Activated T-cell treated with anti-CD3 and anti-CD28 coated beads, Interleukin-2, amount 50 U/mL, for 24 hours (primary cell): ENCODE measurements at places on chromosomes 12 and 14.

GRCh38 chr14:95943699-95944098, 67.1 kb downstream of the TUNAR start:
- peaks cover 39% of the 10 kb centered on the region for H3K27me3 ChIP-seq
- no peaks in the 10 kb centered on the region for H3K4me1 ChIP-seq
- DNase-seq: no peak
- no peak overlapping the region for H3K4me3 ChIP-seq
- H3K36me3 ChIP-seq: no peaks in the 10 kb centered on the region

DNA sequence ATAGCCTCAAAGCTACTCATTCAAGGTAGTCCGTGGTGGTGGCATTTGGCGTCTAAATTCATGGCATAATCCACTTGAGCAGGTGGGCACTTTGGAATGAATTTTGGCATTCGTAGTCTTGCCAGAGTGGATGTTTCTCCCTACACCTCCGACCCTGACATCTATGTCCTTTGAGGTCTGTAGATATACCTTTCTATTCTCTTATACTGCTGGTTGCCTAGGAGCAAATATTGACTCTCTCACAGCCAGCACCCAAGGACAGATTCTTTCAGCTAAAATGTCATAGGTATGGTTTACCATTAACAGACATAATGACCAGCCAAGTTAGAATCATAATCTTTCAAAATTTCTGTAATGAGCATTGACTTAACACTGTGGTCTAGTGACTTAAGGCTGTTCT, 47.4 kb upstream of the FLRT2 start:
- no peak for DNase-seq
- H3K27me3 ChIP-seq: no peaks in the 10 kb centered on the region
- no peak overlapping the region for H3K4me3 ChIP-seq
- no peaks in the 10 kb centered on the region for H3K36me3 ChIP-seq

GRCh38 chr14:73491256-73492042, 716 bp downstream of the RIOX1 start:
- peaks cover 50% of the 10 kb centered on the region for H3K36me3 ChIP-seq
- peaks cover 54% of the 10 kb centered on the region for H3K4me1 ChIP-seq
- no peaks in the 10 kb centered on the region for H3K27me3 ChIP-seq
- H3K4me3 ChIP-seq: peak overlapping the region; percentile 85
- H3K27ac ChIP-seq: peak overlapping the region; percentile 63
- DNase-seq: peak; percentile 79

DNA sequence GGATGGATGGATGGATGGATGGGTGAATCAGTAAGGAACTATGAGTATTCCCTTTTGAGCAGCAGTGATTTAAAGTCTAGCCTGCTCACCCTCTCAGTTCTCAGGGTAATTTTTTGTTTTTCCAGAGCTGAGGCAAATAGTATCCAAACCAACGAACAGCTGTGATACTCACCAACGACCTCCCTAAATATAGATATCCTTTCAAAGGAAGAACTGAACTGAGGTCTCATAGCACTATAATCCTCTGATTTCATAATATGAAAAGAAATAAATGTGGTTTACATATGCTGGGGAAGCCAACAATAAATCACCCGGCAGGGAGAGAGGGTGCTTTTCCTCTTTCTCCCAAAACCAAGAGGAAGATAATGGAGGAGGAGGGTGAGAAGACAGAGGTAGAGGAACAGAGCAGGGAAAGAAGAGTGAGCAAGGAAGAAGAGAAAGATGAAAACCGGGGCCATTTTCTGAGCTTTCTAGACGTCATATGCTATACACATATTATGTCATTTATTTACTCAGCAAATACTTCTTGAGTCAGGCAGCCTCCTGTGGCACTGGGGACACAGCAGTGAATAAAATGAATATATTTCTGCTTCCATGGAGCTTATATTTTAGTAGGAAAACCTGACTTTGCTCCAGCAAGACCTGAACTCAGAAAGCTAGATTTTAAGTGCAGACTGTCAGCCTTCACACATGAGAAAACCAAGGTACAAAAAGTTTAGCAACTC, 710.7 kb upstream of the TBX3 start:
- H3K4me3 ChIP-seq: no peak overlapping the region
- H3K27me3 ChIP-seq: no peaks in the 10 kb centered on the region
- H3K36me3 ChIP-seq: no peaks in the 10 kb centered on the region
- DNase-seq: no peak

GRCh38 chr12:48688836-48689235, 6.8 kb upstream of the KANSL2 start:
- H3K4me3 ChIP-seq: no peak overlapping the region
- no peak for DNase-seq
- H3K27me3 ChIP-seq: no peaks in the 10 kb centered on the region
- peak overlapping the region; percentile 75 for H3K27ac ChIP-seq

DNA sequence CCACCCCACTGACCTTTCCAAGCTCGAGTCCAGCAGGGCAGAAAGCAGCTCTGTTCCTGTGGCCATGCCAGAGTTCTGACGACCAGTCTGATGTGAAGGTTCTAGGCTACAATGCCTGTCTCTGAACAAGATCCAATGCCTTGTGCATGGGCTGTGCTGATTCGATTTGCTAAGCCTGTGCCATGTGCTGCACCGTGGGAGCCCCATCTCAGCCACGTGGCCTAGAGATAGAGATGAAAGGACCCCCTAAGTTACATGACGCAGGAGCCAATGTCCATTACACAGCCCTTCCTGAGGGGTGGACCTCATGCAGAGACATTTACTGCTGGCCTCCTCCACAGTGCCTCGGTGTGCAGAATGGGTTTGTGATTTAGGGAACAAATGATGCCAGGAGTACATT, 256.0 kb downstream of the SLC15A4 start:
- peaks cover 4% of the 10 kb centered on the region for H3K4me1 ChIP-seq
- H3K27me3 ChIP-seq: no peaks in the 10 kb centered on the region
- DNase-seq: no peak
- no peaks in the 10 kb centered on the region for H3K36me3 ChIP-seq
- no peak overlapping the region for H3K4me3 ChIP-seq

- peaks cover 2% of the 10 kb centered on the region for H3K36me3 ChIP-seq
- no peak overlapping the region for H3K4me3 ChIP-seq
- H3K27ac ChIP-seq: no peak overlapping the region
- H3K4me1 ChIP-seq: peaks cover 1% of the 10 kb centered on the region
- no peak for DNase-seq
- H3K27me3 ChIP-seq: no peaks in the 10 kb centered on the region
Measured at GRCh38 chr12:28569698-28570411, 379.6 kb downstream of the CCDC91 start.

GRCh38 chr14:95483309-95484165, 32.9 kb downstream of the SYNE3 start:
- peaks cover 72% of the 10 kb centered on the region for H3K4me1 ChIP-seq
- H3K36me3 ChIP-seq: peaks cover 16% of the 10 kb centered on the region
- H3K4me3 ChIP-seq: no peak overlapping the region

GRCh38 chr14:69429643-69430042, 31.2 kb downstream of the SLC39A9 start:
- no peak overlapping the region for H3K27ac ChIP-seq
- no peak overlapping the region for H3K4me3 ChIP-seq
- peaks cover 53% of the 10 kb centered on the region for H3K36me3 ChIP-seq
- no peaks in the 10 kb centered on the region for H3K27me3 ChIP-seq
- no peak for DNase-seq

- DNase-seq: no peak
- no peak overlapping the region for H3K27ac ChIP-seq
- H3K36me3 ChIP-seq: no peaks in the 10 kb centered on the region
- H3K4me1 ChIP-seq: no peaks in the 10 kb centered on the region
Measured at GRCh38 chr14:20733684-20734429, 11.8 kb upstream of the EDDM3A start.

DNA sequence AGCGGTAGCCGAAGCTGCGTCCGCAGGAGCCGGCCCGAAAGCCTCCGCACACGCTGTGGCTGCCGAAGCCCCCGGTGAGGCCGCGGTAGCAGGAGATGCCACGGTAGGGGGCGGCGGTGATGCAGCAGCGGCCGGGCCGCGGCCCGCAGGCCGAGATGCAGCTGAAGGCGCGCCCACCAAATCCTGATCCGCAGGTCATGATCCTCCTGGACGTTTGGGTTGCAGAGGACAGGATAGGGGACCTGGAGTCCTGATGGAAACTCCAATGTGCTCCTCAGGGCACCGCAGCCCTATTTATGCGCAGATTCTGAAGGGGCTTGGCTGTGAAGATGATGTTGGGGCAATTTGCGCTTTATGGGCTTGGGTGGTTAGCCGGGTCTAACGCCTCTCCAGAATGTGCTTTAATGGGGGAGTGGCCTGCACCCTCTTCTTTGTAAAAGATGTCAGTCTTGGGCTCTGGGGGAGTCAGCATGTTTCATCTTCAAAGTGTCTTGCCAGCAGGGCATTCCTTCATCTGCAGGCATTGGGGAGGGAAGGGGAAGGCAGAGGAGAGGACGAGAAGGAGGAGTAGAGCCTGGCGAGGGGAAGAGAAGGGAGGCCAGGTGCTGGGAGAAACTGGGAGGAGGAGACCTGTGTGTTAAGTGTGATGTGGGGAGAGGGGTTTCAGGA, at the start of gene KRT81:
KRT81 (minus strand) TSS at position 268 of the 669 bp plus-strand sequence; CDS start at position 199, 69 bp downstream.
- H3K4me3 ChIP-seq: no peak within 1 kb of the TSS
- H3K27me3 ChIP-seq: peaks cover 12% of the 10 kb centered on the region
- no peak within 1 kb of the TSS for H3K27ac ChIP-seq
- no peaks in the 10 kb centered on the region for H3K36me3 ChIP-seq

- H3K4me3 ChIP-seq: no peak overlapping the region
- H3K27me3 ChIP-seq: no peaks in the 10 kb centered on the region
- DNase-seq: no peak
- no peaks in the 10 kb centered on the region for H3K4me1 ChIP-seq
Measured at GRCh38 chr14:33551963-33552362, 398.9 kb downstream of the EGLN3 start.

- H3K4me1 ChIP-seq: no peaks in the 10 kb centered on the region
- no peak for DNase-seq
- H3K4me3 ChIP-seq: no peak overlapping the region
- no peaks in the 10 kb centered on the region for H3K27me3 ChIP-seq
- no peaks in the 10 kb centered on the region for H3K36me3 ChIP-seq
- no peak overlapping the region for H3K27ac ChIP-seq
Measured at GRCh38 chr14:37399517-37399916, 195.5 kb downstream of the FOXA1 start.

DNA sequence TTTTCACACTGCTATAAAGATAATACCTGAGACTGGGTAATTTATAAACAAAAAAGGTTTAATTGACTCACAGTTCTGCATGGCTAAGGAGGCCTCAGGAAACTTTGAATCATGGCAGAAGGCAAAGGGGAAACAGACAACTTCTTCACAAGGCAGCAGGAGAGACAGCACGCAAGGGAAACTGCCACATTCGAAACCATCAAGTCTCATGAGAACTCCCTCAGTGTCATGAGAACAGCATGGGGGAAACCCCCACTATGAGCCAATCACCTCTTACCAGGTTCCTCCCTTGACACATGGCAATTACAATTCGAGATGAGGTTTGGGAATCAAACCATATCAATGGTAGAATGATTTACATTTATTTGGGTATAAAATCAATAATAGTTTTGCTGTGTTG, 558.5 kb downstream of the TMTC2 start:
- no peak overlapping the region for H3K27ac ChIP-seq
- no peaks in the 10 kb centered on the region for H3K36me3 ChIP-seq
- H3K27me3 ChIP-seq: no peaks in the 10 kb centered on the region
- no peaks in the 10 kb centered on the region for H3K4me1 ChIP-seq
- DNase-seq: no peak

GRCh38 chr14:72336311-72336980, 404.2 kb downstream of the RGS6 start:
- no peak for DNase-seq
- no peaks in the 10 kb centered on the region for H3K36me3 ChIP-seq
- peaks cover 35% of the 10 kb centered on the region for H3K27me3 ChIP-seq
- no peak overlapping the region for H3K4me3 ChIP-seq
- H3K4me1 ChIP-seq: peaks cover 6% of the 10 kb centered on the region

DNA sequence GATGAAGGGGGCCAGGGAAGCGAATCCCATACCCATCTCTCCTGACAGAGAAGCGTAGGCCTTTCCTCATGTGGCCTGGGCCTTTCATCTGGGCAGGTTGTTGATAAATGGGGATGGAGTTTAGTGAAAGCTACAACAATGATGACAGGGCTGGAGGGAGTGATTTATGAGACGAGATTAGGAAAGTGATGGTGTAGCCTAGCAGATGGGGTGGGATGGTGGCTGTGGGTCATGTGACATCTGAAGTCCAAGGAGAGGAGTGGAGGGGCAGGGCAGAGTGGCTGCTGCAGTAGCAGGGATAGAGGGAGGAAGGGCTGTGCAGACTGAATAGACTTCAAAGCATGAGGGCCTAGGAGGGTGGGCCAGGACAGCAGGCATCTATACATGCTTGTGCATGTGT, 85.5 kb downstream of the ADCK1 start:
- H3K27me3 ChIP-seq: no peaks in the 10 kb centered on the region
- no peak for DNase-seq

GRCh38 chr12:41061192-41061591, 126.9 kb upstream of the PDZRN4 start:
- H3K36me3 ChIP-seq: no peaks in the 10 kb centered on the region
- no peaks in the 10 kb centered on the region for H3K27me3 ChIP-seq
- H3K4me3 ChIP-seq: no peak overlapping the region
- H3K27ac ChIP-seq: no peak overlapping the region
- H3K4me1 ChIP-seq: no peaks in the 10 kb centered on the region

DNA sequence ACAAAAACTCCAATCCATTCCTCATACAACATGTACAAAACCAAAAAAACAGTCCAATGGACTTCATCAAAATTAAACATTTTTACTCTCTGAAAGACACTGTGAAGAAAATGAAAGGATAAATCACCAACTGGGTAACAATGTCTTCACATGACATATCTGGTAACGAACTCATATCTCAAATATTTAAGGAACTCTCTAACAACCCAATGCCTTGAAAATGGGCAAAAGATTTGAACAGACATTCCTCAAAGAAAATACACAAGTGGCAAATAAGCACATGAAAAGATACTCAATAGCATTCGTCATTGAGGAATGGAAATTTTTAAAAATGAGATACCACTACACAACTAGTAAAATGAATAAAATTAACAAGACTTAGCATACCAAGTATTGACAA, 198.7 kb upstream of the RASSF8 start:
- H3K27ac ChIP-seq: no peak overlapping the region
- DNase-seq: no peak
- H3K36me3 ChIP-seq: no peaks in the 10 kb centered on the region
- H3K27me3 ChIP-seq: no peaks in the 10 kb centered on the region

DNA sequence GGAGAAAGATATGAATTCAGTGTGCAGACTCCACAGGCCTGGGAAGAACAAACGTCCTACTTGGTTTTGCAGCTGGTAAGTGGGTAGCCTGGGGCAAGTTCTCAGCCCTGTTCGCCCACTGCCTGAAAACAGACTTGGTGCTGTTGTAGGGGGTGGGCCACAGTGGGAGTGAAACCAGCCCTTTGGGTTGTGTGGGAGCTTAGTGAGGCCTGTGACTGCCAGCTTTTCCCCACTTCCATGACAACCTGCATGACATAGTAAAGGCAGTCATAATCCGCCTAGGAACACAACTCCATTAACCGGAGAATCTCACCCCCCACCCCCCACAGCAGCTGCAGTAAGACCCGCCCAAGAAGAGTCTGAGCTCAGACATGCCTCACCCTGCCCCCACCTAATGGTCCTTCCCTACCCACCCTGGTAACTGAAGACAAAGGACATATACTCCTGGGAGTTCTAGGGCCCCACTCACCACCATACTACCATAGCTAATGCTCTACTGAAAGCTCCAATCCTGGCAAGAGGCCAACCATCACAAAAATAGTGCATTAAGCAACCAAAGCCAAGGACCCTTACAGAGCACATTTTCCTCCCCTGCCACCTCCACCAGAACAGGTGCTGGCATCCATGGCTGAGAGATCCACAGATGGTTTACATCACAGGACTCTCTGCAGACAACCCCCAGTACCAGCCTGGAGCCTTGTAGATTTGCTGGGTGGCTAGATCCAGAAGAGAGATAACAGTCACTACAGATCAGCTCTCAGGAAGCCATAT, 39.8 kb upstream of the LMNTD1 start:
- no peaks in the 10 kb centered on the region for H3K27me3 ChIP-seq
- H3K36me3 ChIP-seq: no peaks in the 10 kb centered on the region
- DNase-seq: no peak
- H3K4me1 ChIP-seq: peaks cover 48% of the 10 kb centered on the region
- H3K27ac ChIP-seq: no peak overlapping the region
- H3K4me3 ChIP-seq: no peak overlapping the region
